NCI-H187 treated with DMSO at 0.1 percent for 48 hours (cell line): ENCODE measurements at places on chromosomes 16 and 17.

- no peak for DNase-seq
Measured at GRCh38 chr16:22320572-22321339, 23.5 kb downstream of the POLR3E start.

GRCh38 chr17:77467521-77467920 is 326.8 kb downstream of the SEC14L1 start:
- DNase-seq = no peak

- no peak for DNase-seq
Measured at GRCh38 chr17:48619826-48620449, 4.8 kb upstream of the HOXB8 start.

DNA sequence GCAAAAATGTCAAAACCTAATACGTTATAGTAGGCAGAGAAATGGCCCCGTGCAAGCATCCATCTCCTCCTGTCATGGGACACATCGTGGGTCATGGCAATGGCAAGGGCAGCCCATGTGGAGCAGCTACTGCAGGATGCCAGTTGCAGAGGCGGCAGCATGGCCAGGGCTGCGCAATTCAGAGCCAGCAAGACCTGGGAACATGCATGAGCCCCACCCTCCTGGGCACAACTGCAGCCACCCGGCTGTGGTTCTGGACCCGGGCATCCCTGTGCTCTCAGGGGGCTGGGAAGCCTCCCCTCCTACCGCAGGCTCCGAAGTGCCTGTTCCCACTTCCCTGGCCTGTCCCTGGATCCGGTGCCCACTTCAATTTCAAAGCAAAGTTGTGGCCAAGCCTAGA is 203.6 kb downstream of the CPPED1 start:
- DNase-seq = no peak

DNA sequence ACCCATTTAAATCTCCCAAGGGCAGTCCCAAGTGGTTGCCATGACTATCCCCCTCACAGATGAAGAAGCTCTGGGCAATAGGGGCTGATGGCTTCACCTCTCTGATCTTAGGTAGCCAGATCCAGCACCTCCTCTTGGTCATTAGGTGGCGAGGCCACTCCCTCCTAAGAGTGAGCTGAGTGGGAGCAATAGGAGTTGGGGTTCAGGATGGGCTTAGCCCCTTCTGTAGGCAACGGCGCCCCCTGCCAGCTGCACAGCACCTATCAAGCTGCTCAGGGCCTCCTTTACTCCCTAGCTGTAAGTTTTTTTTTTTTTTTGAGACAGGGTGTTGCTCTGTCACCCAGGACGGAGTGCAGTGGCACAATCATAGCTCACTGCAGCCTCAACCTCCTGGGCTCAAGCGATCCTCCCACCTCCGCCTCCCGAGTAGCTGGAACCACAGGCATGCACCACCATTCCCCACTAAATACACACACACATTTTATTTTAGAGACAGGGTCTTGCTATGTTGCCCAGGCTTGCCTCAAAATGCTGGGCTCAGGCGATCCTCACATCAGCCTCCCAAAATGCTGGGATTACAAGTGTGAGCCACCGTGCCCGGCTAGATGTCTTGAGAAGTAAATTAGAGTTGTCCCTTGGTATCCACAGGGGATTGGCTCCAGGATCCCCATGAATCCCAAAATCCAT is 3.5 kb upstream of the RRAD start:
- DNase-seq = no peak
